ENCODE measurements at places on chromosomes 5 and 9.

- no peak for DNase-seq
Measured at GRCh38 chr5:7190712-7191250, 205.2 kb upstream of the ADCY2 start.

DNA sequence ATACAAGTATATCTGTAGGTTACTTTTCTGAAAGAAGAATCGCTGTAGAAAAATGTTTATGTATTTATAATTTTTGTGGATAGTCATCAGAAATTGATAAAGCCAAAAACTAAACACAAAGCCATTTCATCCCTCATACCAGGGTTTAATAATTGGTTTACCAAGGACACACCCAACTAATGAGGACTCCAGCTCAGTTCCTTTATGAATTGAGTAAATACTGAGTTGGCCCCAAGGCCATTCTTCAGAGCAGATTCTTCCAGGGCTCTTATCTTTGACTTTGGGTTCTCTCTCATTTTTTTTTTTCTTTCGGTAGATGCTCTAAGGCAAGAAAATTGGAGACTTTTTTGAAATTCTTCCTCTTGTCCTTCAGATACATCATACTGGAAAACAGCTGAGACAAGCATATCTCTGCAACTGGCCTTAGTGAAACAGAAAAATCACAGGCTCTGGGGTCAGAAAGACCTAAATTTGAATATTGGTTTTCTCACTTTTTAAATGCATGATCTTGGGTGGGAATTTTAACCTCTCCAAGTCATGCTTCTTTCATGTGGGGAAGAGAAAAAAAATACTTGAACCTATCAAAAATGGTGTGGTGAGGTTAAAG is 401.8 kb downstream of the ARHGEF28 start:
- DNase-seq = no peak

DNA sequence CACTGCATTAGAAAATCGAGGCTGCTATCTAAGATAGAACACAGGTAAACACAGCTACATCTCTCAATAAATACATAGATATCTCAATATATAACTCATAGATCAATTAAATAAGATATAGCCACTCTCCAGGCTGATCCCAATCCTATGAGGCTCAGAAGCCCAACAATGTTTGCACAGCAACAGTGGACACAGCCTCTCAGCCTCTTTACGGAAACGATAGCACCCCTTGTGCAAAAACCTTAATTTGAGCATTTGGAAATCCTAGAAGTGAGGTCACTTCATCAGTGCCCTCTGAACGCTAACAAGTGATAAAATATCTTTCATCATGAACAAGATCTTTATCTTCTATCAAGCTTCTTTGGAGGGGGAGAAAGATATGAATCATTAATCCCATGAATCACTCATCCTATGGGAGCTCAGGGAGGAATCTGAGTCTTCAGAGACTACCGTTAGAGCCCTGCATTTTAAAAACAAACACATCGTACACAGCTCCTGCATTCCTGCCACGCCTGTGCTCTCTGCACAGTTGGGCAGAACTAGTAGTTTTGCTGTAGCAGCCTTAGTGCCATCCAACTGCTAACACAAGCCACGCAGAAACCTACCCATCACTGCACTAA is 71.4 kb downstream of the MED27 start:
- no peak for DNase-seq

GRCh38 chr9:130973686-130974281 is 34.7 kb upstream of the FIBCD1 start:
- no peak for DNase-seq

DNA sequence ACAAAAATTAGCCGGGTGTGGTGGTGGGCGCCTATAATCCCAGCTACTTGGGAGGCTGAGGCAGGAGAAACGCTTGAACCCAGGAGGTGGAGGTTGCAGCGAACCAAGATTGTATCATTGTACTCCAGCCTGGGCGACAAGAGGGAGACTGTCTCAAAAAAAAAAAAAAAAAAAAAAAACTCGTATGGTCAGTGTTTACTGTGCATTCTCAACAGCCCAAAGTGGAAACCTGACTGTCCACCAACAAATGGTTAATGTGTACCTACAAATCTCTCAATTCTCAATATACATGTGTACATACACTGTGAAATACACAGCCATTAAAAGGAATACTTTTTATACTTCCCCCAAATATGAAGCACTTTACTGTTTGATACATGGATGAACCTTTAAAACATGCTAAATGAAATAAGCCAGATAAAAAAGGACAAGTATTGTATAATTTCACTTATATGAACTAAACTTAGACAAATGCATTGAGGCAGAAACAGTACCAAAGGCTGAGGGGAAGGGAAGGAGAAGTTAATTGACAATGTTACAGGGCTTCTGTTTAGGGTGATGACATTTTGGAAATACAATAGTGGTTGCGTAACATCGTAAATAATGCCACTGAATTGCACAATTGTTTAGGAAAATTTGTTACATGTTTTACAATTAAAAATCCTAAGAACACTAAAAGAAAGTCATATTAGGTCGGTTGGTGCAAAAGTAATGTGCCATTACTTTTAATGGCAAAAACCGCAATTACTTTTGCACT is 16.5 kb downstream of the DNAJA1 start:
- DNase-seq = no peak

GRCh38 chr9:18237776-18238175 is 236.2 kb upstream of the ADAMTSL1 start:
- DNase-seq = no peak

DNA sequence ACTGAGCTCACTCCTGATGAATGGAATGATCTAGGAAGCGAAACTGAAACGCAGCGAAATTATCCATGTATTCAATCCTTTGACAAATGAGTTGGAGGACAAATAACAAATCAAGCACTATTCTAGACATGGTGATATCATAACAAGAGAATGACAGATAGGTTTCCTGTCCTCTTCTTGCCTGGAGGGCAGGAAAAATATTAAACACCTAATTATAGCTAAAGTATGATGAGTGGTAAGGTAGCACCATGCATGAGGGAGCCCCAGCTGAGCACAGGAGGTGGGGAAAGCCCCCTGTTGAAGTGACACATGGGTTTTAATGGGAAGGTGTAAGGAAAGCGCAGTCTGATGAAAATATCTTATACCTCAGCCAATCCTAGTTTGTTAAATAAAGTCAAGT is 225.2 kb downstream of the NPR3 start:
- DNase-seq = no peak

GRCh38 chr5:14424011-14424685 is 157.4 kb upstream of the OTULINL start:
- no peak for DNase-seq

DNA sequence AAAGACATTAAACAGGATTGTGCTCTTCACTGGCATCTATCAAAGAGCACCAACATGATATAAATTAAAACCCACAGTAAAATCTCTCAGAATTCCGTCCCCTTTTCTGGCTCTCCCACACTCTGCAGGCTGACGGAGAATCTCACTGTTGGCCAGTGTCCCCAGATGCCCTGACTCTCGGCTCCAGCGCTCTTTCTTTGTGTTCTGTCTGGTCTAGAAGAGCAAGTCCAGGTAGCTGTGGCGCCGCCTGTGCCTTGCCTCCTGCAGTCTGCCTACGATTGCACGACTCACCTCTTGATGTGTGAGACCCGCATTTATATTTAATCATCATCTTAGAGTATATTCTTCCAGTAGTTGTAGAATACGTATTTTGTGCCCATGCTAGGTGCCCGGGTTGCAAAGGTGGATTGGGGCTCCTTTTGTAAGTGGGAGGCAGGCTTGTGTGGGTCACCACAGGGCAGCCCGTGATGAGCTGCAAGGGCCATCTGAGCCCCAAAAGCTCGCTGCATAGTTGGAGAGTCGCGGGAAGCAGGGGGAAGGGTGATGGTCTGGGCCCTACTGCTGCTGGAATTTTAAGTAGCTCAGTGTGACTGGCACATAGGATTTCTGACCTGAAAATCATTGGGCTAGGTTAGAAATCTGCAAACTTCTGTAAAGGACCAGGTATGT is 55.6 kb downstream of the EHMT1 start:
- DNase-seq = no peak

- DNase-seq = no peak
Measured at GRCh38 chr9:119343059-119343990, 25.9 kb downstream of the BRINP1 start.

DNA sequence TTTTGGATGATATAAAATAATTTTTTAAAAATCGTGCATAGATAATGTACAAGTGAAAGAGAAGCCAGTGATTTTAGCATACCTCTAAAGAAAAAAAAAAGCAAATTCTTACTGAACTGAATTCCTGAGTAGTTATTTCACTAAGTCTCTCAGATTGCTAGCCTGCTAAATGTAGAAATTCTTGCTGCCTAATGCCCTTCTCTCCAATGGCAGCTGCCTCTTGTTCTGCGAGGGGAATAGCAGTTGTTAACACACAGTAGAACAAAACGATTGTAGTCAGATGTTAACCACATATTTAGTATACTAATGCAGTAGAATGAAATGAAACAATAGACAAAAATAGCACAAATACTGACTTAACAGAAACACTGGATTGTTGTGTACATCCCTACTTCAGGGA is 26.8 kb downstream of the SMAD5 start:
- no peak for DNase-seq

DNA sequence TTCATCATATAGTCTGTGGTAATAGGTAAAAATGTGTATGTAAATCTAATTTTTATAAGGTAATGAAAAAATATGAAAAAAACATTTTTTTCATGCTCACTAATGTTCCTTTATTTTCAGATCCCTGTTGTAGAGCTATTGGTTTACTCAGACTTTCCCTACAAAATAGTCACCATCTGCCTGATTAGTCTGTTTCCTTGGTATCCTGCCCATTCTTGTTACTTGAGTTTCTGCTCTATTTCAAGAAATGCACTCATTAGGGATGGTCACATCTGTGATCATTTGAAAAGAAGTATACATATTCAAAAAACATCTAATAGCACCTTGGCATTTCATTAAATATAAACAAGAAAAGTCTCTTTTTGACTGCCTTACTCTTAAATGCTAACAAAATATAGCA is 21.6 kb upstream of the RASA1 start:
- no peak for DNase-seq

- DNase-seq = no peak
Measured at GRCh38 chr5:145350513-145350912, 484.6 kb downstream of the PRELID2 start.

DNA sequence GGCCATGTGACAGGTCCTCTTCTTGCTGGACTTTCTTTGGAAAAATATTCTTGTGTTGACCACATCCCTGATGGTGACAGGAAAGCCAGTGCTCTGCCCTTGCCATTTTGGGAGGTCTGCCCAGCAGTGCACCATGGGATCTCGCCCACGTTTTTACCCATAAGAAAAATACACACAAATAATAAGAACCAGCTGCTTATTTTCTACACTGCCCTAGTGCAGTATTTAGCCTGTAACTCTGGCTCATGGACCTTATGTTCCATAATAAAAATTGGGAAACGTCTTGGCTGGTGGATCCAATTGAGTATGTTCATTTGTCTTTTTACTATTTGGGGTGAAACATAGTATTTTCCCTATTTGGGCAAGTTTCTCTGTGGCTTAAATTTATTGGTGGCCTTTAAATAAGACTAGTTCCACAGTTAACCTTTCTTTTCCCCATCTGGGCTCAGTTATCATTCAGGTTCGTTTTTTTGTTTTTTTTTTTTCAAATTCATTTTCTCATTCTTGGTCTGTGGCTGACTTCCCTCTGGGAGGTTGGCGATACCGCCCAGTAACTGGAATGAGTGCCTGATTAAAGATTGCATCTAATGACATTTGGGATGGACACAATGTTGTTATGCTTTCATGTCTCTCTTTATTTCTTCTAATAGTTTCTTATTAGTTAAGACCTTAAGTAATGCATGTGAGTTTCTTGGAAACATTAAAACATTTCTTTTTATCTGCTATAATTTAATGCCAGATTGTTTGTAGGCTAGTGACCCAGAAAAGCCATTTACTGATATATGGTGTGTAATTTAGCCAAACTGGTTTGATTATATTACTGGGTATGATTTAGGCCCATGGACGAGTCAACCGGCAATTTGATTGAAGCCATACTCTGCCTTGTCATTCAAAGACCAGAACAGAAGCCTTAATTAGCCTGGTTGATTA is 163.7 kb downstream of the FGF10 start:
- DNase-seq = no peak

GRCh38 chr5:39057734-39058133 is 16.5 kb downstream of the RICTOR start:
- no peak for DNase-seq

DNA sequence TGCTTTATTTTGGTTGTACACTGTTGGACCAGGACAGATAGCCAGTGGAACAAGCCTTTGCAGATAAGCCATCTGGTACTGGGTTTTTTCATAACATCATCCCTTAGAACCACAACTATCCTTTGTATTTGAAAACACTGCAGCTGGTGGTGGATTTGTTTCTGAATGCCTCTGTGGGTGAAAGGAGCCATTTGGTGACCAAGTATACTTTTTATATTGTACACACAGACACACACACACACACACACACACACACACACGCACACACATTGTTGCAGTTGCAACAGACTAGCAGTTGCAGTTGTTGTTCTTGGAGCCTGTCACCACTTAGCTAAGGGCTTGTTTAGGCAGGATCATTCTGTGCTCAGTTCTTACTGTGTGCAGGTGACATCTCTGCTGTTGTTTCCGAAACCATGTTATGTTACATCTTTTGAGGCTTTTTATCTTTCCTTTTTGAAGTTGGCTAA is 22.9 kb upstream of the CAVIN4 start:
- DNase-seq = no peak

- DNase-seq = no peak
Measured at GRCh38 chr5:27944471-27944870, 906.1 kb upstream of the CDH9 start.

DNA sequence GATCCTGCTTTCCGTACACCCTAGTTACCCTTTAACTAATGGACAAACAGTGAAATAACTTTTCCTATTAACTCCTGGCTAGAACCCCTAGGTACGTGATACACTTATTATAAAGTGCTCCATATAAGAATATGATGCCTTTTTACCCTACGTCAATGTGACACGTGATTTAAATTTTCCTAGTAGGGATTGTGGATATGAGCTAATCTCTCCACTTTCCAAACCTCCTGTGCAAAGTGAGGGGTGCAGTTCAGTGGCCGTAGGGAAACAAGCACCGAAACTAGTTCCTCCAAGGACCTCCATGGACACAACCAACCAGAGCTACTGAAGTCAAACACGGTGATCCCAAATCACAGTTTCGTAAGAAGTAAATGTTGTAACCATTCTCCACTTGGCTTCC is 19.3 kb downstream of the NFIB start:
- no peak for DNase-seq

- no peak for DNase-seq
Measured at GRCh38 chr5:67141644-67142043, 55.0 kb downstream of the CD180 start.

DNA sequence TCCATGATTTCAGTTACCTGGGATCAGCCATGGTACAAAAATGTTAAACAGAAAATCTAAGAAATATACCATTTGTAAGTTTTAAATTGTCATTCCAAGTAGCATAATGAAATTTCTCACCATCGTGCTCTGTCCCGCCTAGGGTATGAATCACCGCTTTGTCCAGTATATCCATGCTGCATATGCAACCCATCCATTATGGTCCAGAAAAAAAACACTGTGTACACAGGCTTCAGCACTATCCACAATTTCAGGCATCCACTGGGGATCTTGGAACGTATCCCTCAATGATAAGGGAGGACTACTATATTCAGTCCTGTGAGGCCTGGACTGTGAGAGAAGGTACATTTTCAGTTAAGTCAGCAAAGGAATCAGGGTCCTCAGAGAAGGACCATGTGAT is 37.6 kb upstream of the HNRNPA0 start:
- DNase-seq = no peak

- no peak for DNase-seq
Measured at GRCh38 chr9:98786750-98787510, 9.4 kb downstream of the ANKS6 start.

Data from Jurkat, Clone E6-1 (cell line).